ENCODE measurements at places on chromosomes 3 and 15.

- no peak for DNase-seq
Measured at GRCh38 chr3:132083583-132084279, 48.9 kb upstream of the CPNE4 start.

GRCh38 chr3:123290107-123290930 is 88.6 kb downstream of the SEC22A start:
- no peak for DNase-seq

- no peak for DNase-seq
Measured at GRCh38 chr3:21405671-21406667, 345.0 kb downstream of the ZNF385D start.

DNA sequence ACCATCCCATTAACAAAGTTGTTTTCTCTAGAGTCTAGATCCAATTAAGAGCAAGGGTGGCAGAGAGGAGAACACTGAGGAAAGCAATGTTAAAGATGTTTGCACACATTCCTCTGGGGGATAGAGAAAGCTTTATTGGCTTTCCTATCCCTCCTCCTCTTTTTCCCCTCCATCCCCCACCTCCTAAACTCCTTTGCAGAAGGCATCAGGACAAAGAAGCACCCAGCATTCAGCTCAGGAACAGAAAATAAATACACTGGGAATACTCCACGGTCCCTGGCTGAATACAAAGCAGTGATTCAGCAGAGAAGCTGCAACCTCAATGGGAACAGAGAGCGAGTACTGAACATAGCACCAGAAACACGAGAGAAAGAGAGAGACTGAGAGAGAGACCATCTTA is 21.9 kb downstream of the LSAMP start:
- no peak for DNase-seq

GRCh38 chr3:193214445-193214844 is 26.6 kb upstream of the PLAAT1 start:
- no peak for DNase-seq

GRCh38 chr3:128486681-128487537 is 6.1 kb downstream of the GATA2 start:
- no peak for DNase-seq

DNA sequence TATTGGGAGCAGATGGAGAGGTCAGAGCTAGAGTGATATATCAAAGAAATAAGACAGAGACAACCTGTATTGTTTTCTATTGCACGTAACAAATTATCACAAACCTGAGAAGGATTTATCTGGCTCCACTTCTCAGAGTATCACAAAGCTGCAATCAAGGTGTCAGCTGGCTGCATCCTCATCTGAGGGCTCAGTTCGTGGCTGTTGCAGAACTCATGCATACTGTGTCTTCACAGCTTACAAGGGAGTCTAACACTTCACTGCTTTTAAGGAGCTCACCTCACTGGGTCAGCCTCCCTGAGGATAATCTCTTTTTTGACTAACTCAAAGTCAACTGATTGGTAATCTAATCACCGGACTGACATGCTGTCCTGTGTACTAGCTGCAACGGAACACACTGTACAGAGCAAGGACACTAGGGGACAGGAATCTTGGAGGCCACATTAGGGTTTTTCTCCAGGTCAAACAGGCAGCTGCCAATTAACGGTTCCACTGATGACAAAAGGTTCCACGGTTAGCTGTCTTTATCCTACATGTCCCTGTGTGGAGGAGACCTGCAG is 1006.8 kb upstream of the SEMA6D start:
- DNase-seq, result no peak

DNA sequence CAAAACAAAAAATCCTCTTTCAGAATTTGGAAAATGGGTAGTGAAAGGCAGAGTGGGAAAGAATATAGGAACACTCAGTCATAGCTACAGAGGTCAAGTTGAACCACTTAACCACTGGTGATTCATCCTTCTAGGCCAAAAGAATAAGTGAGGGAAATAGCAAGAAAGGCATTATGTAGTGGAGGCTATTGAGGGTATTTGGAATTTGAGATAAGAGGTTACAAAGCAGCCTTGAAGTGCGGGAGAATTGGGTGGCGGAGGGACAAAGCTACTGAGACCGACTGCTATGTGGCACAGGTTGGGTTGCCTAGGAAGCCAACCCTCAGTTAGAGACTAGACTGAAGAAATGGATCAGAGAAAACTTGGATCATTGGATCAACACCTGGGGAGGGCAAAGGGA is 109.5 kb downstream of the SYNPR start:
- no peak for DNase-seq

- no peak for DNase-seq
Measured at GRCh38 chr15:62895139-62895866, 147.2 kb upstream of the TPM1 start.

DNA sequence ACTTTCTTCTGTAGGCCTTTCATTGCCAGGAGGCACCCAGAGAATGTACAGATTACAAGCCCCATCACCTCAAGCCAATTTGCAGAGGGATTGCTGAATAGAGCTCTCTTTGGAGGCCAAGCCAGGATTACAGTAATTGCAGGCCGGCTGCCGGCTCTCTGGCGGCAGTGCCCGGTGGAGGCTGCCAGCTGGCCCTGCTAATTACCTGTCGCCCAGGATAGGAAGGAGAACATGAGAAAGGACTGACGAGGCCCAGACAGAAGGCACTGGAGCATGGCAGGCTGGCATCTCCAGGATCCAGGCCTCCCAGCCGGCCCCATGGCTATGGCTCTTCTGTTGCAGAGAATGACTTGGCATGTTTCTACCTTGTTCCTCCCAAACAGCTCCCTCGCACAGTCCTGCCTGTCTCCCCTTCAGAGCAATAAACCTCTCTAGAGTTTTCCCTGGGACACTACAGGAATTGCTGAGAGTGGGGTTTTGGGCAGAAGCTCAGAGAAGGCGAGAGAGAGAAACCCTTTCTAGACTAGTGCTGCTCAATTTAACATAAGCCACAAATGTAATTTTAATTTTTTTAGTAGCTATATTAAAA is 273.6 kb upstream of the PROK2 start:
- DNase-seq, result no peak

DNA sequence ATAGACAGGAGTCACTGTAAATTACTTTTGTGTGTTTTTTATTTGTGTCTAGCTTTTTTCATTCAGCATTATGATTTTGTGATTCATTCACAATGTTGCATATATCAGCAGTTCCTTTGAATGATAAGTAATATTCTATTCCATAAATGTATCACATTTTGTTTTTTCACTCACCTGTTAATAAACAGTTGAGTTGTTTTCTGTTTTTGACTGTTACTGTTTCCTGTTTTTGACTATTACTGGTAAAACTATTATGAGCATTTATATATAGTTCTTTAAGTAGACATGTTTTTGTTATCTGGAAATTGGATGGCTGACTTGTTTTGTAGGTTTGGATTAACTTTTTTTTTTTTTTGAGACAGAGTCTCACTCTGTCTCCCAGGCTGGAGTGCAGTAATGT is 138.4 kb downstream of the RSRC1 start:
- DNase-seq, result no peak

DNA sequence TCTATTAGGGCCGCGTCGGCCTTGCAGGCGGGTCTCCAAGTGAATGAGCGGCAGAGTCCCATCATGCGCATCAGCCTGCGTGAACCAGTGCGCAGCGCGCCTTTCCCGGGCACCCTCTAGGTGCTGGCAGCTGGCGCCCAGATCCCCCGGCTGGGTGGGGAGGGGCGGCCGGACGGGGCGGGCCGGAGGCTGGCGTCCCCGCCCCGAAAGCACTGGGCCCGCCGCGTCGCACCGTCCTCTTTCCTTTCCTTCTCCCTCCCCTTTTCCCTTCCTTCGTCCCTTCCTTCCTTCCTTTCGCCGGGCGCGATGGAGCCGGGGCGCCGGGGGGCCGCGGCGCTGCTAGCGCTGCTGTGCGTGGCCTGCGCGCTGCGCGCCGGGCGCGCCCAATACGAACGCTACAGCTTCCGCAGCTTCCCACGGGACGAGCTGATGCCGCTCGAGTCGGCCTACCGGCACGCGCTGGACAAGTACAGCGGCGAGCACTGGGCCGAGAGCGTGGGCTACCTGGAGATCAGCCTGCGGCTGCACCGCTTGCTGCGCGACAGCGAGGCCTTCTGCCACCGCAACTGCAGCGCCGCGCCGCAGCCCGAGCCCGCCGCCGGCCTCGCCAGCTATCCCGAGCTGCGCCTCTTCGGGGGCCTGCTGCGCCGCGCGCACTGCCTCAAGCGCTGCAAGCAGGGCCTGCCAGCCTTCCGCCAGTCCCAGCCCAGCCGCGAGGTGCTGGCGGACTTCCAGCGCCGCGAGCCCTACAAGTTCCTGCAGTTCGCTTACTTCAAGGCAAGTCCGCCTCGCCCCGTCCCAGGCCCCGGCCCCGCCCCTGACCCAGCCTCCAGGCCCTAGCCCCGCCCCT is at the start of gene CRTAP:
CRTAP (plus strand) TSS at position 243 of the 850 bp plus-strand sequence; CDS start at position 307, 64 bp downstream.
- DNase-seq, result peak; percentile 83

DNA sequence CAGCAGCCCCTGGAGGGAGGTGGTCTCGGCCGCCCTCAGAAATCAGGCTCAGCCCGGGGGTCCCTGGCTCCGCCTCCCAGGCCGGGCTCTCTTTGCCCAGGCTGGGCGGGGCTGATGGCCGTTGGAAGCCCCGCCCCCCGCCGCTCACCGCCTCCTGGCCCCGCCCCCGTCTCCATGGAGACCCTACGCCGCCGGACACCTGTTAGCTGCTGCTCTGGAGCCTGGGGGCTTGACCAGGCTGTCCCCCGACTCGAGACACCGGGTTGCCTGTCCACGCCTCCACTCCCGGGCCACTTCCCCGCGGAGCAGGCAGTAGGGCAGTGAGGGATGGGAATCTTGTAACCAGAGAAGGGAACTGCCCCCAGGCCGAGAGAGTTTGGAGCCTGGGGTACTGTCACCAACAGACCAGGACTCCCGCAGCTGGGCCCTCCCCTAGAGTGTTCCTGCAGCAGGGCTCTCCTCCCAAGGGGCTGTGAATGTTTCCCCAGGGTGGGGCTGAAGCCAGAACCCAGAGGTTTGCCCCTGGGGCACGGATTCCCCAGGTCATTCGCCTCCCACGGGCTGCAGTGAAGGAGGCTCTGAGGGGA is 27.8 kb upstream of the RPL32 start:
- peak; percentile 50 for DNase-seq
